ENCODE measurements at places on chromosomes 3 and 15.

DNA sequence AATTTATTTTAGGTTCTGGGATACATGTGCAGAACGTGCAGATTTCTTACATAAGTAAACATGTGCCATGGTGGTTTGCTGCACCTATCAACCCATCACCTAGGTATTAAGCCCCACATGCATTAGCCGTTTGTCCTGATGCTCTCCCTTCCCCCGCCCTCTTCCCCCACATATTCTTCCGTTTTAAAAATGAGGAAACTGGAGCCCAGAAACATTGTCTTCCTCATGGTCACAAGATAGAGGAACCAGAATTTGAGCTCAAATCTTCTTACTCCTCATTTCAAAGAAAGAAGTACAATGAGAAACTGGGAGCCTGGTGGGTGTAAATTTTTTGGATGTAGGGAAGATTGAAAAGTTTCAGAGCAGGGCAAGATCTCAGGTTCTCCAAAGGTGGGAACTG lies 56.1 kb upstream of the USP3 start:
- DNase-seq: no peak

GRCh38 chr3:81485444-81485865 lies 276.0 kb downstream of the GBE1 start:
- no peak for DNase-seq

GRCh38 chr3:81503026-81503425 lies 258.4 kb downstream of the GBE1 start:
- DNase-seq: no peak

DNA sequence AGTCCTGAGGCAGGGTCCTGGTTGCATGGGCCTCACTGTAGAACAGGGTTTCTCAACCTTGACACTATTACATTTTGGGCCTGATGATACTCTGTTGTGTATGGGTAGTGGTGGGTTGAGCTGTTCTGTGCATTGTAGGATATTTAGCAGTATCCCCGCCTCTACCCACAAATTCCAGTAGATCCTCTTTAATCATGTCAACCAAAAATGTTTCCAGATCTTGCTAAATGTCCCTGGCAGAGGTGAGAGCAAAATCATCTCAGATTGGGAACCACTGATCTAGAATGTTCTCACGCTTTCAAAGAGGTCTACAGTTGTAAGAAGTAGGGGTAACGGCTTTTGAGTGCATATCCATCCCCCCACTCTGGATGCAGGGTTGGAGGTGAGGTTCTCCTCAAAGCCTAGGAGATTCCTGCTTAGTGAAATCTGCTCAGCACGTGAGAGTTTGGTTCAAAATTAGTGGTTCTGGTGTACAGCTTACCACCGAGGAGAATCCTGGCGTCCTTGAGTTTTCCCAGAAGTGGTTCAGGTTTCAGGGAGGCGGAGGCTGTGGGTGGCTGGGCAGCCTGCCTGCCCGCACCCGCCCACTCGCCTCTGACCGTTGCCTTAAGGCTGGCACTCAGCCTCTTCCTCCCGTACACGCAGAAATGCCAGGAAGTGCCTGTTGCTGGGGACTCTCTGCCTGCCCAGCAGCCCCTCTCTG lies 5.3 kb downstream of the ACVR2B start:
- no peak for DNase-seq

- DNase-seq: no peak
Observed at GRCh38 chr15:45906230-45906629, 271.4 kb downstream of the SQOR start.

DNA sequence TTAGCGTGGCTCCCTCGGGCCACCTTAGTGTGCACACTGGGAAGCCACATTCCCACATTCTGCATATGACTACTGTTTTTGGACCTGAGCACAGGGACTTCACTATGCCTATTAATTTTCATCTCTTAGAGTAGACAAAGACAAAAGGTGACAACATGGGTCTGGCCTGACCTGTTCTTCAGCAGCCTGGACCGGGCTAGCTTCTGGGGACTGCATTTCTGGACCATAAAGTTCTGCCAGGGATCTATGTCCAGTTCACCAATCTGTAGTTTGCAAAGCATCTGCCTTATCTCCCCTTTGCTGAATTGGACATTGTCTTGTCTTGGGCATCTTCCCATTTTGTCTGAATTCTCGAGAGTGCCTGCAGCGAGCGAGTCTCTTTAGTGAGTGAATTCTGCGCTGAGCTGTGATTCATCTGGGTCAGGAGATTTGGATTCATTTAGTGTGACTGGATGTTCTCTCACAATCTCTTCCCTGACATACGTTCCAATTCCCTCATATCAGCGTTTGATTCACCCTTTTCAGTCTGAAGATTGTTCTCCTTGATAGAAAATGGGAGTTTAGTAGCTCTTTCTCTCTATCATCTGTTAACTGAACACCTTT lies 112.2 kb upstream of the PLXNA1 start:
- DNase-seq: no peak

DNA sequence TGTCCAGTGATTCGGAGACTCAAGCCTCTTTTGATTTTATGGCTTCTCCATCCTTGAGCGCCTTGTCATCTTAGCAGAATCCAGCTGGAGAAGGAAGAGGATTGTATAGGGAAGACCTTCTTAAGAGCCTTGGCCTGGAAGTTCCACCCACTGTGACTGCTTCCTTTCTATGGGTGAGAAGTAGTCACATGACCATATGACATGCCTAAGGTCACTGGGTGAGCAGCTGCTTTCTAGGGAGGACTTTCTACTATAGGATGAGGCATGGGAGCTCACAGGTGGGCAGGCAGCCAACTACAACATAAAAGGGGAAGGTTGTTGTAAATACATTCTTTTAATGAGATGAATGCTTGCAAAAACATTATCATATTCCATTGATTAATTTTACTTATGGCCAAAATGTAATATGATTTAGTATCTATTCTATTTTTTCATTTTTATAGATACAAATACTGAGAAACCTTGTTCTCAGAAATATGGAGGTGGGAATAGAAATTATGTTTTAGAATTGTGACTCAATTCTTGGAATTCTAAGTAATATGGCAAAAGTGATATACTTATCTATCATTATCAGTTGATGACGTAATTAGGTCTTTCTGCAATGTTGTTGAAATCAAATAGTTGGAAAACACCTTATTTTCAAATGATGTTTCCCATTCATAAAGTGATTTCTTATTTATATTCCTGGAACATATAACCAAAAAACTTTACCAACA lies 53.6 kb upstream of the MINAR1 start:
- no peak for DNase-seq

DNA sequence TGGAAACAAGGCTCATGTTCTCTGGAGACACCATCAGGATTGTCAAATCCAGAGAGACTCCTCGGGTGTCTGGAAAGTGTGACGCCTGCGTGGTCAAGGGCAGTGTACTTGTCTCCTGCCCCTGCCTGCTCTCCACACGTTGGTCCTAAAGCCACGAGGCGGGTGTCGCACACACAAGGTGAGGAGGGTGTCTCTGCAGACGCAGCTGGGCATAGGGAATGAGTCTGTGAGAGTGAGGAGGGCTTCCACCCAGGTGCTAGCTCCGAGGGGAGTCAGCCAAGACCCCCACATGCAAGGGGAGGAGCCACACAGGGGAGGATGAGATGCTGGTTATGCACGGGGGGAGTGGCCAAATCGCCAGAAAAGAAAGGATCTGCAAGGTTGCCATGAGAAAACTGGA lies 27.9 kb upstream of the OCA2 start:
- no peak for DNase-seq

GRCh38 chr3:108324177-108324576 lies 27.8 kb downstream of the HHLA2 start:
- no peak for DNase-seq

GRCh38 chr3:128503751-128504532 lies 10.9 kb upstream of the GATA2 start:
- DNase-seq: no peak

GRCh38 chr15:77393471-77393840 lies 26.4 kb downstream of the PEAK1 start:
- no peak for DNase-seq

DNA sequence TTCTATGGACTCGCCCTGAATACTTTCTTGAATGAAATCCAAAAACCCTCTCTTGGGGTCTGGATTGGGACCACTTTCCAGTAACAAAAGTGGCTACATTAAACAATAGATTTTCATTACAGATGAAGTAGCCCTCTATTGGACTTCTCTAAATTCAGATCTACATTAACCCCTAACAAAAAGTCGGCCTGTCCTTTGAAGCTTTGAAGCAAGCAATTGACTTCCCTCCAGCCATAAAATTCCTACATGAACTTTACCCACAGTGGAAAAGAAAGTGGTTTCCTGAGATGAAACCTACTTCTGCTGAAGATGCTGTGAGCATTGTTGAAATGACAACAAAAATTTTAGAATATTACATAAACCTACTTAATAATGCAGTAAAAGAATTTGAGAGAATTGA lies 967.1 kb upstream of the ROBO1 start:
- no peak for DNase-seq

DNA sequence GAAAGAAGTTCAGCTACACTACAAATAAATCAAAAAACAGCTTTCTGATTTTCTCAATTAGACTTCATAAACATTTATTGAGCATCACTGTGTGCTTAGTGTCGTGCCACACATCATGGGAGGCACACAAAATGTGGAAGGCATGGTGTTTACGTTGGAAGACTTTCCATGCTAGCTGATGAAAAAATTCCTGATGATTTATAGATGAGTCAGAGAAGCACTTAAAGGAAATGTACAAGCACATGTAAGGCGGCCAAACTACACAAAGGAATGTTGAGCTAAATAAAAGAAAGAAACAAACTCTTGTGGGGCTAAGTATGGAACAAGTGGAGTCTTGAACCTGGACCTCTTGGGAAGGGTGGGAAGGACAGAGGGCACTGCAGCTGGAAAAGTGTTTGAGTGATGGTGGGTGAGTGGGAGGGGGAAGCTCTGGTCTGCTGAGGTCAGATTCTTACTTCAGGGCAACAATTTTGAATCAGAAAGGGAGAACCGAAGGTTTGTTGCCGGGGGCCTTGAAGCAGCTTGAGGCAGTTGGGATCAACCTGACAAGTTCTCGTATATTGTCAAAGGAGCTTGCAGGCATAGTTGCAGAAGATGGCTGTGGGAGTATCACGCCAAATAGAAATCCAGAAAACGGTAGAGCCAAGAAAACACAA lies 66.9 kb downstream of the FOXB1 start:
- DNase-seq: no peak

DNA sequence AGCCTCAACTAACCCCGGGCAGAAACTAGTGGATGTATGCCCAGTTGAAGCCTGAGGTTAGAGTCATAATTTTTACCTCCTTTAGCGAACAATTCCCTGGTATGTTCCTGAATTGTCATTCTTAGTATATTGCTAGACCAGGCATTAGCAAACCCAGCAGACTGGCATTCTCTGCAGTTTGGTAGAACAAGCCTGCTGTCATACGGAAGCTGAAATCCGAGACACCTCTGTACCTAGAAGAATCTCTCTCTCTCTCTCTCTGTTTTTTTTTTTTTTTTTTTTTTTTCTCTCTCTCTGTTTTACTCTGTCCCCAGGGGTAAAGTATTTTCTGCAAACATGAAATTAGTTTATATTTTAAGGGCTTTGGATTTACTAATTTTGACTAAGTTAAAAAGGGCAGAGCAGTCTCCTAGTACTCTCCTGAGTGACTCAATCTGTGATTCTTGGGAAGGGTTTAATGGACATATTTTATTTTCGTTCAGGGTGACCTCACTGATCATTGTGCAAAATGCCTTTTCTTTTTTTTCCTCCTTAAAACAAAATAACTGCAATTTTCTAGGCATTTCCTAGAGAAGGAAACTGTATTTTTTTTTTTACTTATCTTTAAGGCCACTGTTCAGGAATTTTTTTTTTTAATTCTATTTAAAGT lies 133.6 kb upstream of the ICE2 start:
- DNase-seq: no peak

DNA sequence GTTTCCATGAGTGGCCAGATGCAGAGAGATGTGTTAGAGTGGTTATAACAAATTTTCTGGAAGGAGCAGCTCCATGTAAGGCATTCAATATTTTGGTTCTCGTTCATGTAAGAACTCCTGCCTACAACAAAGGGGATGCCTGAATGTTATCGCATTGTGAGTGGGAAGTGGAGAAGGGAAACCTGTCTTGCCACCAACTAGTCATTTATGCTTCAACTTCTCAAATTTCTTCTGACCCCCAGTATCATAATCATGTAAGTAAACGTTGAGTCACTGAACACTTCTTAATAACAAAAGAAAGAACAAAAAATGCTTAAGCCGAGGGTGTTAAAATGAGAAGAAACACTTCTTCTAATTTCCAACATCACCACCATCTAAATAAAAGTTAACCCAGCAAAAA lies 62.0 kb upstream of the MRPL3 start:
- no peak for DNase-seq
